ENCODE measurements at places on chromosomes 16 and 17.

- DNase-seq, result no peak
Observed at GRCh38 chr16:89855301-89855945, 18.0 kb upstream of the TCF25 start.

DNA sequence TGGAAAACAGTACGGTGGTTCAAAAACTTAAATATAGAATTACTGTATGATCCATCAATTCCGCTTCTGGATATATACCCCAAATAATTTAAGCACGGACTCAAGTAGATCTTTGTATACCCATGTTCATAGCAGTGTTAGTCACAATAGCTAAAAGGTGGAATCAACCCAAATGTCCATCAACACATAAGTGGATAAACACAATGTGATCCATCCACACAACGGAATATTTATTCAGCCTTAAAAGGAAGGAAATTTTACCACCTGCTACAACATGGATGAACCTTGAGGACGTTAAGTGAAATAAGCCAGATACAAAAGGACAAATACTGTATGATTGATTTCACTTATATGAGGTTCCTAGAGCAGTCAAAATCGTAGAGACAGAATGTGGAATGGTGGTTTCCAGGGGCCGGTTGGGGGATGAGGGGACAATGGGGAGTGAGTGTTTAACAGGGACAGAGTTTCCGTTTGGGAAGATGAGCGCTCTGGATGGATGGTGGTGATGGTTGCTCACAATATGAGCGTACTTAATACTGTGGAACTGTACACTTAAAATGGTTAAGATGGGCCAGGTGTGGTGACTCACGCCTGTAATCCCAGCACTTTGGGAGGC is 5.4 kb upstream of the RNF222 start:
- DNase-seq, result no peak

DNA sequence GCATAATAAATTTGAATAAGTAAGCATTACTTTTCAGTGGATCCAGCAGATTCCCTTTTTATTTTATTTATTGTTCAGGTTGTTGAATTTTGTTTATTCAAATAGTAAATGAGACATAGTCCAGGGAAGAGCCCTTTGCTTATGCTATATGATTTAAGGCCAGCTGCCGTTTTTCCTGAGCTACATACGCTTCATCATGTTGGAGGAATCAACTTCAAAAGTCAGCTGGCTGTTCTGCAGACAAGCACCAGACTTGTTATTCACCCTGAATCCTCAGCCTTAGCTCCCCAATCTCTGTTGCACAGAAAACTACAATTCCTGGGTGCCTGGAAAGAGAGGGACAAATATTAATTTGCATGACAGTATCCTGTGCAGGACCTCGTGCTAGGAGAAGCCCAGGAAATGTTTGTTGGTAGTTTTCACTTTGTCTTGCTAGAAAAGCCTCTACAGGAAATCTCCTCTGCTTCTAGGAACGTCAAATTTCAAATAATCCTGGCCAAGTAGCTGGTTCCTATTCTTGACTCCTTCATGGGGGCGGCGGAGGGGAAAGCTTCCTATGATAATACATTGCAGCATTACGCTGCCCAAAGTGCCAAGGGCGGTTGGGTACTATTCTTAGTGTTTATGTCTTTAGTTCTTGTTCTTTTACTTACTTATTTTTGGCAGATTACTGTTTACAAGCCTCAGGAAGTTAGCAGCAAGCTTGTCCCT is 101.6 kb downstream of the PRKCA start:
- DNase-seq, result no peak

- no peak for DNase-seq
Observed at GRCh38 chr16:24728891-24729242, 584 bp upstream of the TNRC6A start.

DNA sequence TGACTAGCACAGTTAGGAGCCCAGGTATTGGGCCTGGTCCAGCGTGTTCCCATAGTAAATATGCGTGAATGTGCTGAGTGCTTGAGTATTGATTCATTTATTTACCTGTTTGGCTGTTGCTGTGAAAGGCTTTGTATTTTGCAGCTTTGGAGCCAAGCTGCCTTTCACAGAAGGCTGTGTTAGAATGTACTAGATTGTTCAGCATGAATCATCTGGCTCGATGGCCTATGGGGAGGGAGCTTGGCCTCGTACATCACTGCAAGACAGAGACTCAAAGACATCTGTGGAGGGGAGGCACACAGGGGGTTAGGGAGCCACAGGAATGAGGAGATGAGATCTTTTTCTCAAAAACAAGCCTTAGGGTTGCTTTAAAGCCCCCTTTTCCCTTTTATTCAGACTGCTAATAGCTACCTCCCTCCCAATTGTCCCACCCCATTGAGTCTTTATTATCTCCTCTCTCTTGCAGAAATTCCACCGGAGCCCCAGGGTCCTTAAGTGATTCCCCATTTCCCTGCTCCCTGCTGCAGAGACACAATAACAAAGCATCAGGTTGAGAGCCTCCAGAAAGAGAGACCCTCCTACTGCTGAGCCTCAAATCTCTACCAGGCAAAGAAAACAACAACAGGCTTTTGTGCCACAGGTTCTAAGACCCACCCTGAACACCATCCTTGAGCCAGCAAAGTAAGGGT is 307.2 kb downstream of the ABCC12 start:
- no peak for DNase-seq

Measured in SW 1271 (cell line).